ENCODE measurements at places on chromosomes 4 and X. TPM values are rescaled to one million over a fixed set of nuclear protein-coding genes. Genes with fewer than 3 reads are reported as not detected.

Gene SMAD1
- total RNA-seq, result 21.1 TPM

Gene VBP1
- 83.9 TPM for total RNA-seq

Gene SPANXC
- total RNA-seq, result not detected

Gene EREG
- not detected for total RNA-seq

Gene SYP
- total RNA-seq, result 2.1 TPM

Gene GAGE12J
- not detected for total RNA-seq

Gene GLUD2
- total RNA-seq, result 0.99 TPM

Gene TSPAN6
- total RNA-seq, result 61.3 TPM

Gene AADAT
- 14.6 TPM for total RNA-seq

Gene MEPE
- total RNA-seq, result not detected

Gene TLR10
- total RNA-seq, result not detected

Gene TEX13C
- 0.24 TPM for total RNA-seq

Gene PRDM8
- total RNA-seq, result not detected

Gene DMRTC1
- total RNA-seq, result not detected

Gene LPAR4
- total RNA-seq, result 6.4 TPM

DNA sequence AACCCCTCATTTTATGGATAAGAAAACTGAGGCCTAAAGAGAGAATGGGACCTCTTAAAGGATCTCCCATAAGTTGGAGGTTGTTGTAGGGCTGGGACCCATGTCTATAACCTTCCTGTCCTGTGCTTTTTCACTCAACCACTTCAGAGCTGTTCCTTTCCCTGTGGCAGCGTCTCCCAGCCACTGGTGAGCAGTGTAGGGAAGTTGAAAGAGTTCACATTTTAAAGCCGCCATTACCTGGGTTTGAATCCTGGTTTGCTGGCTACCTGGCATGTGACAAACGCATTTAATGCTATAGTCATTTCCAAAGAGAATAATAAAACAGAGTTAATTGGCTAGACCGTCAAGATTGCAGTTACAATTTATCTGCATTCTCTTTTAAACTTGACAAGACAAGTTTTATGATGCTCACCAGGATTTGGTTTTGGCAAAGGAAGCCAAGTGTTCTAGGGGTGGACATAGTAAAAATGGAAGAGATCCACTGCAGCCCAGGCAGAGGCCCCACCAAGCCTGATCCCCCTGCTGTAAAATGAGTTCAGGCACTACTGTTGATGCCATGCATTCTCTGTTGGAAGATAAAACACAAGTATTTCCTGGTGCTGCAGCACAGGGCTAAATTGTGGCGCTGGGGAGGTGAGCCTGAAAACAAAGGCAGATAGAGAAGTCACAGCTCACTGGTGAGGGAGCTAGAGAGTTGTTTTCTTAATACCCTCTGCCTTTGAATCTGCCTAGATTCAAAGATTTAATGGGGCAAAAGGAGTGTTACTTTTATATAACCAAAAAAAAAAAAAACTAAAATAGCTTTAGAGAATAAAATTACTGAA, 218.7 kb downstream of the NWD2 start:
- peak; percentile 35 for DNase-seq

- DNase-seq, result no peak
Observed at GRCh38 chr4:96093563-96093962, 253.7 kb downstream of the PDHA2 start.

GRCh38 chr4:18075823-18076433, 54.4 kb upstream of the LCORL start:
- DNase-seq, result peak; percentile 50

DNA sequence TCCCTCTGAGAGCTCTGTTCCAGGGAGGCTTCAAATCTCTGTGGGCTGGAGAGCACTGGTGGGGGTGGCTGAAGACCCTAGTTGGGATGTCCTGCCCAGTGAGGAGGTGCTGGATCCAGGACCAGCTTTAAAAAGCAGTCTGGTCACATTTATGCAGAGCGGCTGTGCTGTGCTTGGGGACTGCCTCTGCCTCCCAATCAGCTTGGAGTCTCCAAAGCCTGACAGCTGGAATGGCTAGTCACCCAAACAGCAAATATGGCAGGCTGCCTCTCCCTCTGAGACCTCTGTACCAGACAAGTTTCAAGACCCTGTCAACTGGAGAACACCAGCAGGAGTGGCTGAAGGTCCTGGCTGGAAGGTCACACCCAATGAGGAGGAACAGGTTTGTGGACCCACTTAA, 848.1 kb upstream of the DIAPH2 start:
- no peak for DNase-seq

- no peak for DNase-seq
Observed at GRCh38 chr4:118983831-118984230, 95.2 kb downstream of the SYNPO2 start.

- DNase-seq, result peak; percentile 77
Observed at GRCh38 chr4:154049457-154050181, 260.7 kb upstream of the SFRP2 start.

GRCh38 chr4:60589425-60589824, 610.7 kb upstream of the ADGRL3 start:
- DNase-seq, result peak; percentile 24

GRCh38 chr4:56575820-56576429, 70.3 kb downstream of the ARL9 start:
- DNase-seq, result no peak

GRCh38 chrX:129525162-129525561, 1.9 kb upstream of the SMARCA1 start:
- DNase-seq, result no peak

DNA sequence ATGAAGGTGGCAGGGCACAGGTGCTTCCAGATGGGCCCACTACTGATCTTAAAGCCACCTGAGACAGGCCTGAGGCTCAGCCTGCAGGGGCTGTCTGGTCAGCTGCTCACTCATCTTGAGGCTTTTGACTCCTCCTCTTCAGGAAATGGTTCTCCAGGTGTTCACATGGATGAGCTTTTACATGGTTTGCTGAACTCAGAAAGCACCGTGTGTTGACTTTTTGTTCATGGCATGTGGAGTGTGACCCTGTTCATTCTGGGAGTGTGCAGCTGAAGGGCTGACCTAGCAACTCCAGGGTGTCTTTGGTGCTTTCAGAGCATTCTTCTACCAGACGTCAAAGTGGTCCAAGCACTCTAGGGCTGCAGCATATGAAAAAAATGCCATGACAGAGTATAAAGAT, 111.1 kb downstream of the CCNG2 start:
- DNase-seq, result no peak

- no peak for DNase-seq
Observed at GRCh38 chr4:7804756-7805385, 134.8 kb downstream of the AFAP1 start.

DNA sequence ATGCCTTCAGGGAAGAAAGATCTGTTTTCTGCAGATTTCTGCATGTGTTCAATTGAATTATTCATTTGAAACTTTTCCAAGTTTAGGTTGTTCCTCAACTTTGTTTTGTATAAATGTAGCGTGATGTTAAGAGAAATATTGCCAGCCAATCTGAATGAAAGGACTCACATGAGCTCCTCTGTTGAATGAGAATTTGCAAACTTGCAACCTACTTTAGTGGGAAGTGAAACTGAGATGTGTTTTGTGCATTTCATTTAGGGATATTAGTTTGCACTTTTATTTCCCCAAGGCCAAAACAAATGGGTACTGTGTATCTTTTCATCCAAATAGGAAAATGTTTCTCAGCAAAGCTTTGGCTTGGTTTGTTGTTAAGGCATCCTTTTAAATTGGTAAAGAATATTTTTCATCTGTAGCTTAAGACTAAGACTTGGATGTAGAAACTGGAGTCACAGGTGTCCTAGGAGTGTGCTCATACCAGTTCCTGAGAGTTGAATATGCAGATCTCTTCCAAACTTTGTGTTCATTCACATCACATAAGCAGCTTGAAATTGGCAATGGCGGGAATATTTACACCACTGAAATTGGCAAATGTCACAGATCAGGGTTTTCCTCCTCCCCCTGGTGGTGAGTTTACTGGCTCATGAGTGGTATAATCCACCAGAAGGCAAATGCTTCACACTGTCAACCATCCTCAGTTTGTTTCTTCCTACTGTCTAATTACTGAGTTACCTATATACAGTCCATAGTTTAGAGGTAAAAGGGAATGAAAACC, 193.6 kb upstream of the BANK1 start:
- no peak for DNase-seq

DNA sequence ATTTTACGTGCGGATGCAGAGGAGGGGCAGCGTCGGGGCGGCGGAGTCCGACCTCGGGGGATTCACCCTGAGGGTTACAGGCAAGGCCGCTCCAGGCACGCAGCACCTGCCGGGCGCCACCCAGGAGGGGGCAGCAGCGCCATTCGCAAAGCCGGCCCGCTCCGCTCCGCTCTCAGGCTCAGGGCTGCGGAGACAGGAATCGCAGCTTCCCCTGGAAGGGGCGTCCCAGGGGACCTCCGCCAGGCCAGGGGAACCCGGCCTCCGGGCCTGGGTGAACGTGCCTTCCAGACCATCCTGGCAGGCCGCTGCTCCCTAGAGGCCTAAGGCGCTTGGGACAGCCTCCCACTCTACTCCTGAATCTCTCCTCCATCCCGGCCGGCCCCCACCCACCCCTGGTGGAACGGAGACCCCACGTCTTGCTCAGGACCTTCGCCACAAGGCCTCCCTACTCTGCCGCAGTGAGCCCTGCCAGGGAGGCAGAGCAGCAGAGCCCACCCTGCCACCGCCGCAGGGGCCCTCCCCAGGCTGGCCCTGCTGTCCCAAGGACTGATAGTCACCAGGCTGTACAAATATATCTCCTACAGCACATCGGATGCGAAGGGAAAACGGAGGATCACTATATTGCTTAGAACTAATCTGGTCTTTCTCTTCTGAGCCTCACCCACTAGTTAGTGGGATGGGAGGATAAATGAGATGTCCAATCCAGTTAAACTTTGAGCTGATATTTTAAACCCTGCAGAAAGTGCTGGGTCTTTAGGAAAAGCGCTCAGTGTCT, 115.0 kb downstream of the SMIM20 start:
- DNase-seq, result peak; percentile 95

GRCh38 chrX:113833096-113834055, 750.5 kb upstream of the HTR2C start:
- no peak for DNase-seq

GRCh38 chrX:41529221-41529620, 82.1 kb downstream of the NYX start:
- no peak for DNase-seq

GRCh38 chr4:37795581-37796195, 30.8 kb upstream of the PGM2 start:
- no peak for DNase-seq

GRCh38 chr4:53113431-53114225, 251.5 kb downstream of the RASL11B start:
- no peak for DNase-seq

- DNase-seq, result no peak
Observed at GRCh38 chrX:103446665-103447302, 70.4 kb downstream of the BEX3 start.

- no peak for DNase-seq
Observed at GRCh38 chrX:115972717-115973116, 197.8 kb upstream of the AGTR2 start.

GRCh38 chr4:184320631-184321030, 103.0 kb upstream of the ENPP6 start:
- no peak for DNase-seq

GRCh38 chr4:89268679-89269078, 38.9 kb downstream of the GPRIN3 start:
- no peak for DNase-seq

- no peak for DNase-seq
Observed at GRCh38 chrX:129875669-129876068, 30.3 kb upstream of the UTP14A start.

GRCh38 chr4:139523076-139523475, 32.9 kb downstream of the SETD7 start:
- no peak for DNase-seq

- DNase-seq, result no peak
Observed at GRCh38 chrX:39985071-39985470, 112.7 kb downstream of the BCOR start.

GRCh38 chr4:141933978-141934377, 297.6 kb downstream of the IL15 start:
- no peak for DNase-seq

DNA sequence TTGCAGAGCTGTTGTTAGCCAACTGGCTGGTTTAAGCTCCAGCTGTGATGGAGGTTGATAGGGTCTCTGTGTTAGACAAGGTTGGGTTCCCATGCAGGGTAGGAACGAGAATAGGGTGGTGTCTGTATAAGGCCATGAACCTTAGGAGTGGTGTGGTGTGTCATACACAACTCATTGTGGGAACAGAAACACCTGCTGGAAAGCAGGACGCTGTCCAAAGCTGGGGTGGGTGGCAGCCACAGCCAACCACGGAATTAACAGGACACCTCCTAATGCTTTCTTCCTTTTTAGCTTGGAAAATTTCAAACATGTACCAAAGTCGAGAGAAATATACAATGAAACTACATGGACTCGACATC, 94.4 kb downstream of the ARHGAP10 start:
- no peak for DNase-seq

- no peak for DNase-seq
Observed at GRCh38 chrX:39150220-39150619, 349.0 kb downstream of the MID1IP1 start.

DNA sequence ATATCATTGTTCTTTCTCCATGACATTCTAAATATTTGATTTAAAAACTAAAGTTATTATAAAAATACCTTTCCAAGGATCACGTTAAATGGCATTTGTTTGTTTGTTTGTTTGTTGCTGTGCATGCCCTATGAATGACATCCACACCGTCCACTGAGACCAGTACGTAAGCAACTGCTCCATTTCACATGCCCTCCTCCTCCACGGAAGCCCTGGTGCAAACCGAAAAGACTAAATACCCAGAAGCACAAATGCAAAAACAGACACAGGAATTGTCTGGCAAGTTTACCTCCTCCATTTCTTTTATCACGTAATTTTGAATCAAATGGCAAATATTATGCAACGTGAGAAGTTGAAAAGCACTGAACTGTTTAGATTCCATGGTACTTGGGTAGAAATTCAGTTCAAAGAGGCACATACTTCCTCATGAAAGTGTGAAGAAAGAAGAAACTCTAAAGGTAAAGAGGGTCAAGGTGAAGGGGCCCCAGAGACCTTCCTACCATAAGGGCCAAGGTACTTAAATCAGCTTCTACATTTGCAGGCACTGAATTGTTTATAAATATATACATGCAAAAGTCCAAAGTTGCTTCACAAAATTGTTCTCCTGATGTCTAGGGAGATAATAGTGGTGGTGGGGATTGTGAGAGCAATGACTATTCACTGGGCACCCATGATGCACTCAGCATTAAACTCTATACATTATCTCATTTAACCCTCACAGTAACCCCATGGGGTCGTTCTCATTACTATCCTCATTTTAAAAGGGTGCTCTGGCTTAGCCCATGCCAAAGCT, 23.4 kb downstream of the IRF2 start:
- no peak for DNase-seq

DNA sequence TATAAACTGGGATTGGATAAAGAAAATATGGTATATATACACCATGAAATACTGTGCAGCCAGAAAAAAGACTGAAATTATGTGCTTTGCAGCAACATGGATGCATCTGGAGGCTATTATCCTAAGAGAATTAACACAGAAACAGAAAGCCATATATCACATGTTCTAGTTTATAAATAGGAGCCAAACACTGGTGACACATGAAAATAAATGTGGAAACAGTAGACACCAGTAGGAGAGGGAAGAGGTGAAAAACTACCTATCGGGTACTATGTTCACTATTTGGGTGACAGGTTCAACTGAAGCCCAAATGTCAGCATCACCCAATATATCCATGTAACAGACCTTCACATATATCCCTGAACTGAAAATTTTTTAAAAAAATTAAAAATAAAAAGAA, 725.1 kb downstream of the C4orf33 start:
- no peak for DNase-seq

Measured in H9 (cell line).